Tongue (tissue), 3 donors: ENCODE measurements at places on chromosomes 16 and 17. TPM values are rescaled to one million over a fixed set of nuclear protein-coding genes. Genes with fewer than 3 reads are reported as not detected.
A peak's percentile ranks its signal among the peaks of the same experiment; 100 is the strongest.

KRTAP4-4 gene
- not detected for total RNA-seq

DNA sequence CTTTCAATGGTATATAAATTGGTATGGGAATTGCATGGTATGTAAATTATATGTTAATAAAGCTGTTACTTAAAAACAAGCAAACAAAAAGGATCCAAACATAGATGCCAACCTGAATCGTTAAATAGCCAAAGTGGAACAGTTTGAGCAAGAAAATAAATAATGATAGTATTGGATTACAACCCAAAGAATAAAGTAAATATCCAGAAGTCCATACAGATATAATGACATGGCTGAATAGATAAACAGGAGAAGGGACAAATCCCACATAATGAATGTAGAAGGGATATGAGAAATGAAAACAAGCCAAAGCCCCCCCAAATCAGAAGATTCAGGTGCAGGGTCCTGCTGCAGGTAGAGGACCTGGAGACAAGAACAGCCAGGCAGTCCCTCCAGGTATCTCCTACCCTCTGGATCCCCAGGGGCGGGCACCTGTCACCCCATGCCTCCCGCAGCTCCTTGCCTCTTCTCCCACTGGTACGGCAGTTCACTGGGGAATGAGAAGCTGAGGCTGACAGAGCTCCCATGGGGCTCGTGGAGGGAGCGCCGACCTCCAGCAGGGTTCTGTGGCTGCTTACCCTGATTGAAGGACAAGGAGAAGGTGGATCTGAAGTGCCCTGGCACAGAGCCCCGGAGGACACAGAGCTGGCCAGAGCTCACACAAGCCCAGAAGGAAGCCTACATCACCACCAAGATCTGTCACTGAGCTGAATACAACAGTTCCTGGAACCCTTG lies 9.9 kb upstream of the LCAT start:
- DNase-seq: no peak

GRCh38 chr17:28996554-28997096 lies 9.2 kb downstream of the SEZ6 start:
- DNase-seq: no peak

KRT25 gene
- total RNA-seq: not detected

DNA sequence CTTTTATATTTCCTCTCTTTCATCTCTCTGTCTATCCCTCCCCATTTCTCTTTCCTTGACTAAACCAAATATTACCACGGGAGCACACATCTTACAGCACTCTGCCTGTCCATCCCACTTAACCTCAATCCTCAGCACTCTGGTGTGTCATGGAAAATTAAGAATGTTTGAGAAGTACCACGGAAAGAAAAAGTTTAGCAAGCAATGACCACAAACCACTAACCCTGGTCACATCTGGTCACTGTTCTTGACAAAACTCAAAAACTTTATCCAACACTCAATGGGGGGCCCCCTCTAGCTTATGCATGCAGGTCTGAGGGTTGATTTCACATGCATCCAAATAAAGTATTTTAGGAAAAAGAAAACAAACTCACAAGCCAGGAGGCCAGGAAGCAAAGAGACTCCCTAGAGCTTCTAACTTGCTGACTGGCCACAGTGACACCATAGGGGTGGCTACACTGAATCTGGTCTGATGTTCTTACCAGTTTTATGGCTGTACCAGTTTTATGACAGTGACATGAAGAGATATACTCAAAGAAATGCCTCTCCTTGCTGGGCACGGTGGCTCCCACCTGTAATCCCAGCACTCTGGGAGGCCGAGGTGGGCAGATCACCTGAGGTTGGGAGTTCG lies 229.2 kb downstream of the STX8 start:
- DNase-seq: no peak

DNA sequence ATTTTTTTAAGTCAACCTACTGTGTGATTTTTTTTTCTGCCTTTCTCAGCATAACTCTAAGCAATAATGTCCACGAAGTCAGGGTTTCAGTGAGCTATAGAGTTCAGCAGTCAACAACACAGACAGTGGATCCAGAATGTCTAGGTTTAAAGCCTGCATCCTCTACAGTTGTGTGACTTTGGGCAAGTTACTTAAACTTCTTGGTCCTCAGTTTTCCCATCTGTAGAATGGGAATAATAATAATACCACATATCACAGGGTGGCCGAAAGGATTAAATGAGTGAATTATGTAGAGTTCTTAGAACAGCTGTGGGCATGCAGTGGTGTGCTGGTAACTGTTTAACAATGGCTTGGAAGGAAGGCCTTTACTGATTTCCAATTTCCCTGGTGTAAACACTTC lies 38.8 kb upstream of the MEAK7 start:
- no peak for DNase-seq

- DNase-seq: no peak
Measured at GRCh38 chr16:85568519-85568918, 44.6 kb upstream of the GSE1 start.

C17orf67 gene
- 1.0 TPM for total RNA-seq

DNA sequence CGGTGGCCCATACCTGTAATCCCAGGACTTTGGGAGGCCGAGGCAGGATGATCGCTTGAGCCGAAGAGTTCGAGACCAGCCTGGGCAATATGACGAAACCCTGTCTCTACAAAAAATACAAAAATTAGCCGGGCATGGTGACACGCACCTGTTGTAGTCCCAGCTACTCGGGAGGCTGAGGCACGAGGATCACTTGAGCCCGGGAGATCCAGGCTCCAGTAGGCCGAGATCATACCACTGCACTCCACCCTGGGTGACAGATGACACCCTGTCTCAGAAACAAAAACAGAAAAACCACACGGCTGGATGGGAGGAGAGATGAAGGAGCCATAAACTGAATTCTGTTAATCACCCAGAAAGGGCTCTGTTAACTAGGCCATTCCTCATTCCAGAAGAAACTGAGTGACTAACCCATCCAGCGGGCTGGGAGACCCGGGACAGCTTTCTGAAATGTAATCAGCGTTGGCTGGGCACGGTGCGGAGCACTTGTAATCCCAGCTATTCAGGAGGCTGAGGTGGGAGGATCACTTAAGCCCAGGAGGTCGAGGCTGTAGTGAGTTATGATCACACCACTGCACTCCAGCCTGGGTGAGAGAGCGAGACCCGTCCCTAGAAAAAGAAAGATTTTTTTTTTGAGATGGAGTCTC lies 641 bp upstream of the NT5C3B start:
- no peak for DNase-seq

BCKDK gene
- 13.0 TPM for total RNA-seq

STX1B gene
- 0.92 TPM for total RNA-seq

DNA sequence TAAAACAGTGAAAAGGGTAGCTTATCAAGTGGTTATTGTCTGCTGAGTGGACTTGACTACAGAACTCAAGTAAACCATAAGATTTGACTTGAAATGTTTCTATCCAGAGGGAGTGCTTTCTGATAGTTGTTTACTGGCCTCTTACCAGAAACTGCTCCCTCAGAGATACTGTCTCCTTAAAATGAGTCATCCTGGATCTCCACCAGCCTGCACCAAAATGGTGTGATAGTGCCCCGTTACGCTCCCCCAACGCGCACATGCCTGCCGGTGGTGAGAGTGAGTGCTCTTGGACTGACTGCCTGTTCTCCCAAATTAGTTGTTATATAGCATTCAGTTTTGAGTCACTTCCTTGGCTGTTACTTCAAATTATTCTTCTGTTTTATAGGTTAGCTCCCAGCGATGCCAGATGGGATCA lies 22.9 kb downstream of the PRCD start:
- DNase-seq: no peak

TXNDC11 gene
- 33.6 TPM for total RNA-seq

DNA sequence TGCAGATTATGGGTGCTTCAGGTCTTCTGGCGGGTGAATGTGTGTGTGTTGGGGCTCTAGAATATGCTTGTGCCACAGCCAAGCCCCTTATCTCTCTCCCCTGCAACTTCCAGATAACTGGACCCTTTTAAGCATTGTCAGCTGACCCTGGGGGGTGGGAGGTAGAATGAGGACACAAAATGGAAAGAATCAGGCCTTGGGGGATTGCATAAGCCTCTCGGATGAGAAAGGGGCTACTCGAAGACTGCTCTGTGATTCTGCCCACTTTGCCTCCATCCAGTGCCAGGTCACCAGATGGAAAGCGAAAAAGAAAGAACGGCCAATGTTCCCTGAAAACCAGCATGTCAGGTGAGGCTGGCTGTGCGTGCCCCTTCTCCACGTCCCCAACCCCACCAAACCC lies 13.8 kb downstream of the THRA start:
- no peak for DNase-seq

GRCh38 chr17:68594552-68594951 lies 6.6 kb downstream of the FAM20A start:
- DNase-seq: no peak

TEX14 gene
- under 0.01 TPM for total RNA-seq

FNDC8 gene
- total RNA-seq: not detected

DNA sequence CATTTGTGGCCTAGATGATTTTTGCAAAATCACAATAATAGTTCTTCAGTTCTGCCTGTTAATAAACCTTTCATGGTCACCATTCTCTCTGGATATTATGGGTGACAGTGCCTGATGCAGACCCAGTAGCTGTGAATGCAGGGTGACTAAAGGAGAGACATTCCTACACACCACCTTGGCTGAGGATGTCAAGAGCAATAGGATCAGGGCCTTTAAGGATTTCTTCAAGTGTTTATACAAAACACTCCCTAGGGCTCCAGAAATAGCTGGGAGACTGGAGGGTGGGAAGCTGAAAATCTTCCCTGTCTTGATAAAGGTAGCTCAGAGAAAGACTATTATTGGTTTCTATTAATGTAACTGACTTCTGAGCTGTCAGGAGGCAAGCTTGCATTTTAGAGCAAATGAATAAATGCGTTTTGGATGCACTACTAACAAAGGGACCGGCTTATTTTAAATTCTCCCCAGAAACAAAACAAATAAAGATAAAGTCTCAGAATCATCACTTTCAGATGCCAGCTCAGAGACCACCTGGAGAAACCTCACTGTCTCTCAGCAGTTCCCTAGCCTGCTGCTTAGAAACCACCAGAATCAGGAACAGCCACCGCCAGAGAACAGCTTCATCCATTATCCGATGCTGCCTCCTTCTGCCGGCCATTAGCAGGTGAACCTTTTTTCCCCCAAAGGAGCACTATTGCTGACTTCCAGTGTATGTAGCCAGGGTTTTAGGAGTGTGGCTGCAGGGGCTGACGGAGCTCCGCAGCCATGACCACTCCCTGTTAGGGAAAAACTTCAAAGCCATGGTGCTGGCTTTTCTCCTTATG lies 171.4 kb upstream of the DYNLRB2 start:
- DNase-seq: peak; percentile 82

- DNase-seq: no peak
Measured at GRCh38 chr16:55503726-55504550, 4.9 kb upstream of the LPCAT2 start.

- DNase-seq: no peak
Measured at GRCh38 chr17:3308603-3309002, 10.4 kb upstream of the OR3A1 start.

GRCh38 chr16:68739964-68740627 lies 3.0 kb downstream of the CDH1 start:
- DNase-seq: no peak

GRCh38 chr17:40726919-40727318 lies 23.4 kb upstream of the KRT24 start:
- DNase-seq: no peak

DNA sequence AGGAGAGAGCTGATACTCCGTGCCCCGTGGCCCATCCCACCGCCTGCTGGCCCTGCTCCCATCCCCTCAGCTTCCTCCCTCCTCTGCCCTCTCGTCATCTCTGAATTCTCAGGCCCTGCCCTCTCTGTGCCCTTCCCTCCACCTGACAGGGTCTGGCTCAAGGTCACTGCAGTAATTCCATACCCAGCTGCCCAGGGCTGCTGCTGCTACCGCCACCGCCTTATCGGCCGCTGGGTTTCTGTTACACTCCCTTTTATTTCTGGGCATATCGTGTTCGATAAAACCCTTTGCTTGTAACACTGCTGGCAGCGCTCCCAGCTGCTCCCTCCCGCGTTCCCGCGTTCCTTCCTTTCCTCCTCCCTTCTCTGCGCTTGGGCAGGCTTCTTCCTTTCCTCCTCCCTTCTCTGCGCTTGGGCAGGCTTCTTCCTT lies 1.2 kb downstream of the EPN3 start:
- peak; percentile 73 for DNase-seq
